ENCODE measurements at places on chromosomes 4 and X.
A peak's percentile ranks its signal among the peaks of the same experiment; 100 is the strongest.

- DNase-seq, result no peak
Measured at GRCh38 chr4:31592293-31592692, 872.1 kb downstream of the PCDH7 start.

DNA sequence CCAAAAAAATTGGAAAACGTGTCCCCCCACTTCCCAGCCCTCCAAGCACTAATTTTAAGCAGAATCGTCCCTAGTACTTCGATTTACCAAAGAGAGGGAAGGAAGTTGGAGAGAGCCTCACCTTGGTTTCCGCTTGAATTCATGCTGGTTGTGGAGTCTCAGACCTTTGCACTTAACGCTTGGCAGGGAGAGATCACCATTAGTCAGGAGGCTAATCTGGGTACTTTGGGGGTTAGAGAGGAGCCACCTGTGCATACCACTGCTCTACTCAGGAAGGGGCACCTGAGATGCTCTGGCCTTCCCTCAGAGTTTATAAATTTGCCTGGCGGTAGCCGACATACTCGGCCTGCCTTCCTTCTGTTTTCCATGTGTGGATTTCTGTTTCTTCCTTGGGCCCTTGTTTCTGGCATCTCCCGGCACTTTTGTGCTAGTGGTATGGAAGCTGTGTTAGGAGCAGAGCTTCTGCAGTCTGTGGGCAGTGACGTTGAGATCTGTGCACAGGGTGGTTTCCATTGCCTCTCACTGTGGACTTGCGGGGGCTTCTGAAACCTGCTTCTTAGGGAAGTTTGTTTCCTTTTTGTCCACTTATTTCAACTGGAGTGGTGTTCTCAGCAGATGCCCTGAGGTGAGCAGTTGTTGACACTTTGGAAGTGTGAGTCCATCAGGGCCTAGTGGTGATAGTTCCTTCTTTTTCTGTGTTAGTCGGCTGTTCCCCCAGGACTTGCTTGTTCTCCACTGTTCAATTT is 104.2 kb downstream of the TMEM131L start:
- DNase-seq, result no peak

DNA sequence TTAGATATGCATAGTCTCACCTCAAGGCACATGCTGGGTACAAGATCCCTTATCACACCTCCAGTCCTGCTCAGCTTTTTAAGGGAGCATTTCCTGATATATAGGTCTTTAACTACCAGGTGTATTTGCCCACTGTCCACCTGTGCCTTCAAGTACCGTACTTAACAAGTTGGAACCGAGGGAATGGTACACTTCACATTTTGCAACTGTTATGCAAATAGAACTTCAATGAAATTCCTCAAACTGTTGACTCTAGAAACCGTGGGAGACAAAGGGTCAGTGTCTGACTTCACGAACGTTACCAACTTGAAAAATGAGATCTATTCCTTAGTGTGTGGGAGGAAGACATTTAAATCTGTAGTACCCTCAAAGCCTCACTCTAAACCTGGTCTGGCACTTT is 5.2 kb downstream of the TRIM2 start:
- no peak for DNase-seq

DNA sequence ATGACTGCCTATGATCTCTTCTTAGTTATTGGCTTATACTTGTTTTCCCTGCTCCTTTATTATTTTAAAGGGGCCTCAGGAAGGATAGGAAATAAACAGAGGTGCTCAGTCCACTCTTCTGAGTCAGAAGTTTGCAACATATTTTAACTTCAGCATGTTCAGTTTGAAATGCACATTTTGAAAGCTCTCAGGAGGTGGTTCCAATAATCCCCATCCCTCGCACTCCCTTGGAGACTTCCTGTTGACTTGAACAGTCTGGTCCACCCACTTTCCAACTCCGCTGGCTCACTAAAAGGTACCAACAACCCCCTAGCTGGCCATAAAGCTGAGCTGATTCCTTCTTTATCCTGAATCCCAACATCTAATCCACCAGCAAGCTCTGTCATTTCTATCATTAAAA is 78.3 kb upstream of the DUSP21 start:
- DNase-seq, result no peak

- no peak for DNase-seq
Measured at GRCh38 chr4:185950891-185951290, 118.1 kb upstream of the TLR3 start.

DNA sequence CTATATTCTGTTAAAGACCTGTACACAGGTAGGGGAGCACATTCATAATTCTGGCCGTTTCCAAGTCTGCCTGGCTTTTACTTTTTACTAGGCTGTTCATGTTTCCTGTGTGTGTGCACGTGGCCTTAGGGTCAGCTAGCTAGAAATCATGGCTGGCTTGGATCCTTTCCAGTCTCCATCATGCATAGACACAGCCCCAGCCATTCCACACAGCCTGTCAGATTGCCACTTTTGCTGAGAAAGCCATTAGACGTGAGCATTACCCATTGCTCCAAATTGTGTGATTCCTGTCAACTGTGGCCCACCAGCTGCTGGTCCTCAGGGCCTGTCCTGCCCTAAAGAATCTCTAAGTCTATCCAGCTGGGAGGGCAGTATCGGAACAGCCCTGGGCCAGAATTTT is 11.4 kb upstream of the SORCS2 start:
- no peak for DNase-seq

- DNase-seq, result peak; percentile 26
Measured at GRCh38 chr4:171846232-171846631, 33.0 kb downstream of the GALNTL6 start.

- no peak for DNase-seq
Measured at GRCh38 chr4:153204728-153205648, 745 bp downstream of the TRIM2 start.

GRCh38 chrX:14528629-14529289 is 577 bp upstream of the GLRA2 start:
- peak; percentile 59 for DNase-seq

DNA sequence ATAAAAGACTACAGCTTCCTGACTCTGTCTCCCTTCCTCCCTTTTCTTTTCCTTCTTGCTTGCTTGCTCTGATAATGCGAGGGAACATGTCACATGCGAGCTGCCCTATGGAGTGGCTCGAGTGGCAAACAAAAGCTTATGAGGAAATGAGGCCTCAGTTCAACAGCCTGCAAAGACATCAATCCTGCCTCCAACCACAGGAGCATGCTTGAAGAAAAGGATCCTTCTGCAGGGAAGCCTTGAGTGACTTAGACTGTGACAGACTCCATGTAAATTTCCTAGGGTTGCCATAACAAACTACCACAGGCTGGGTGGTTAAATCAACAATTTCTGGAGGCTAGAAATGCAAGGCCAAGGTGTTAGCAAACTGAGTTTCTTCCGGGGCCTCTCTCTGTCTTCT is 152.5 kb downstream of the NR3C2 start:
- no peak for DNase-seq

GRCh38 chr4:117596917-117597480 is 437.3 kb upstream of the NDST3 start:
- DNase-seq, result no peak

DNA sequence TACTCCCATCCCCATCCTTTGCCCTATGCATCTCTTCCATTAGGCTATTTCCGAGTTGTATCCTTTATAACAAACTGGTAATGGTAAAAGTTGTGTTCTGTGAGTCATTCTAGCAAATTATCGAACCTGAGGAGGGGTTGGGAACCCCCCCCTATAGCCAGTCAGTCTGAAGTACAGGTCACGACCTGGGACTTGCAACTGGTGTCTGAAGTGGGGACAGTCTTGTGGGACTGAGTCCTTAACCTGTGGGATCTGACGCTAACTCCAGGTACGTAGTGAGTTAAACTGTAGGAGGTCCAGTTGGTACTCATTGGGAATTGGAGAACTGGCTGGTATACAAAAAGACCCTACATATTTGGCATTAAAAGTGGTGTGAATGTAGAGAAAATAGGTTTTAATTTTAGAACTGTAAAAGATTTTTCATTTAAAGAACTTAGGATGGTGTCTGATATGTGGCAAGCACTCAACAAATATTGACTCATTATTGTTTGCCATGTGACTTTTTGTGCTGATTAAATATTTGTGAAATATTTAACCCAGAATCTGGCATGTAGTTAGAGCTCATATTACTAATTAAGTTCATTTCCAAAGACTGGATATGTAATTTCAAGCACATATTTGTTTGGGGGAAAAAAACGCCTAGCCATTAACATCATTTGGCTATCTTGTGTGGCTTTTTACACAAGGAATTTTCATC is 50.7 kb downstream of the CHST7 start:
- no peak for DNase-seq

DNA sequence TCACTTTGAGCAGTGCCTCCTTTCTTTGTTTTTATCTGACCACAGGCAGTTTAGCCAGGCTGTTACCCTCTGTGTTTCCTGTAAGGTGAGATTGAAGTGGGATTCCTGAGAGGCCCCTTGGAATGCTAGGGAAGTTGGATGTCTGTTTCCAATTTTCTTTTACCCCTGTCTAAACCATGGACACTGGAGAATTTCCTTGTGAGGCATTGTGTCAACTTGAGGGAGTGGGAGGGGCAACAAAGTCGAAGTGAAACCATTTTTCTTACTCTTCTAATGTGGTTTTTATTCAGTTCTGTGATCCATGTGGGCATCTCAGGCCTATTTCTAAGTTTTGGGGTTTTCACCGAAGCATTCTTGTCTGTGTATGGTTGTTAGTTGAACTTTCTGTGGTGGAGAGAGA is 296.1 kb upstream of the UGT8 start:
- DNase-seq, result no peak

GRCh38 chr4:94519019-94519418 is 67.3 kb downstream of the PDLIM5 start:
- DNase-seq, result no peak

GRCh38 chr4:109355835-109356234 is 53.4 kb upstream of the COL25A1 start:
- no peak for DNase-seq

DNA sequence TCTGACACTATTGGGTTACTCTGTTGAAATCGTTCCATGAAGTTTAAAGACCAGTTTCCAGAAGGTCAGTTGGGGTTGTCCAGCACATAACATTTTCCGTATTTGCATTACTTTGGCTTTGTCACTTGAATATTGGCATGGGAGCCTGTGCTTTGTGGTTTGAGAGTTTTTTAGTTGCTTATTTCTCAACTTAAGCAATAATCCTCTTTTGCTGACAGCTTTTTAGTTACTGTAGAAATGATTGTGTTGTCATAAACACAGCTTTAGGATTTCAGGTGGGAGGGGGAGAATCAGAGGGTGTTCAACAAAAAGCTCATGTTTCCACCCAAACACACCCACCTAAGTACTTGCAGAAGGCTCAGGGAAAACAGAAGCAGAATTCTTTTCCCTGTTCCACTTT is 210.7 kb upstream of the TLL1 start:
- no peak for DNase-seq

DNA sequence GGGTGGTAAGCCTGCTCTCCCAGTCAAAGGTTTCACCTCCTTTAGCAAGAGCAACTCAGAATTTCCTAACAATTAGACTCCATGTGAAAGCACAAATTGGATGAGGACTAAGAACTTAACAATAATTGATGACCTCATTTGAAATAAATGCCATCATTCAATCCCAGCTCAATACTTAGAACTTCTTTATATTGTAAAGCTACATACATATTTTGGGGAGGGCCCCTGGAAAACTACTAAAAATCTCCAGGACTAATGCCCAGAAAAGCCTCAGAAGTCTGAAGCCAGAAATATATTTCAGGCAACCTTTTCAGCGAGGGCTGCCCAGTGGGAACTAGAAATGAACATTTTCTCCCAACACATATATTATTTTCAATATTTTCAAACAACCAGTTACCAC is 38.1 kb downstream of the AMOT start:
- DNase-seq, result no peak

DNA sequence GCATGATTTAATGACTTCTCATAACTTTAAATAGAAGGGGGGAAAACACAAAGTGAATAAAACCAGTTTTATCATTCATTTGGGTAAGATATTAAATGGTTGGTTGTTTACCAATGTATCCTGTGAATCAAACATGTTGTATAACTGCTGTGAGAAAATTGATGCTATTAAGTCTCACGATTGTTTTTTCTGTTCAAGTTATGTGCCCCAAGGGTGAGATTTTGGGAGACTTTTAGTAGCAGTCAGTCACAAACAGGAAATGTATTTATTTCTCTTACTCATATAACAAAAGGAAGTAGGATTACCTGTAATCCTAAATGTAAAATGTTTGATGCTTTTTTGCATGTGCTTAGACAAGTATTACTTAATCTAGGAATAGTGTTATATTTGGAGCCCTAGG is 39.2 kb downstream of the MTHFD2L start:
- DNase-seq, result no peak

DNA sequence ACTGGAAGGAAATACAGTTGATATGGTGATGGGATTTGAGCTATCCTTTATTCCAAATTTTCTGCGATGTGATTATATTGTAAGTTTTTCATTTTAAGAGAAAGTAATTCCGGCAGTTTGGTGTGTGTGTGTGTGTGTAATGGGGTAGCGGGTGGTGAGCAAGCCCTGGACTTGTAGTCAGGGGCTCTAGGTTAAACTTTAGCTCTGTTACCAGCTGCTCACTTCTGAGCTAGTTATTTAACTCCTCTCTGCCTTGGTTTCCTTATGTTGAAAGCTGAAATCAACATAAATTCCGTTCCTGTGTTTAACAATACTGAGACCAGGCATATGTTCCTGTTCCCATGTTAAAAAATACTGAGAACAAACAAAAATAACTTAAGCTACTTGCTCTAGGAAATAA is 174.1 kb upstream of the CASK start:
- no peak for DNase-seq

DNA sequence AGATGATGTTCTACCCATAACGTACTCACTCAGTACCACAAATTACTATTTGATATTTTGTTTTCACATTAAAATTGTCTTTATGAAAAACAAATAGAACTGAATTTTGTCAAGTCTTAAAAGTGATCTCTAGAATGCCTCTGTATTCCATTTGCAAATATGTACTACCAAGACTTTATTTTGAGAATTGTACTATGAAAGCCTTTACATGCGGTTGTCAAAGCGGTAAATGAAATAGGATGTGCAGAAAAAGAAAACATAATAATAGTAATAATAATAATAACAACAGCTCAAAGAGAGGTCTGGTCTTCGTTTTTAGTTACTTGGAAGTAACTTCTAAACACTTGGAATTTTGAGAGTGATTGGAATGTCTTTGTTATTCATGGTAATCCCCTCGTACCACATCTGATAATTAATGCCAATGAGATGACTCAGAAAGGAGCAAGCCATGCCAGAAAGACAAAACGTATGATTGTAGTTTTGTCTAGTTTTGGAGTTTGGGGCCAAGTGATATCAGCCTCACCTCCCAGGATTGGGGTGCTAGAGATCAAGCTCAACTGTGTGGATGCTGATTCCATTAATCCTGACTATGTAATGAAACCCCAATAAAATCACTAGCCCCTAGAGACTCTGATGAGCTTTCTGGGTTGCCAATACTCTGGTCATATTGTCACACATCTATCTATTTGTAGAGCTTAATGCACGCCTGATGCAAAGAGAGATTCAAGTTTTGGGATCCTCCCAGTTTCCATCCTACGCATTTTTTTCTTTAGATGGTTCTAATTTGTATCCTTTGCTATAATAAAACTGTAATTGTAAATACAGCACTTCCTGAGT is 20.2 kb upstream of the CTSO start:
- DNase-seq, result no peak

DNA sequence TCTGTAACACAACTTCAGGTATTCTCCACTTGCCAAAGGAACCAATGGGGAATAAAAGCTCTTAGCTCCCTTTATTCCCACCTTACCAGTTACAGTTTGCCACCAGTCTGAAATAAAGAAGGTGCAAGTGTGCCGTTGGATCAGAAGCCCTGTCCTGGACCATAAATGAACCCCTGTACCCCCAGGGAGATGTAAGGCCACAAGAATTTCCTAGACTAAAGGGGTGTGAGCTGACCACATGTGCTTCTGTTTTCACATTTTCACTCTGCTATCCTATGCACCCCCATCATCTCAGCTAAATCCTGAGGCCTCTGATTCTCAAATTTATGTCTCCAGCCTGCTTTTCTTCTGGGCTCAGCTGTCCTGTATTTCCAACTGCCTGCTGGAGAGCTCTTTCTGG is 221.2 kb downstream of the SPRY1 start:
- DNase-seq, result no peak

Measured in DND-41 (cell line).